ENCODE measurements at places on chromosomes 7 and 10.
A peak's percentile ranks its signal among the peaks of the same experiment; 100 is the strongest.

GRCh38 chr10:118812393-118812740 is 57.6 kb upstream of the CACUL1 start:
- H3K4me1 ChIP-seq, result no peaks in the 10 kb centered on the region
- DNase-seq, result no peak
- H3K36me3 ChIP-seq, result no peaks in the 10 kb centered on the region
- H3K27me3 ChIP-seq, result peaks cover 4% of the 10 kb centered on the region
- H3K4me3 ChIP-seq, result no peak overlapping the region

DNA sequence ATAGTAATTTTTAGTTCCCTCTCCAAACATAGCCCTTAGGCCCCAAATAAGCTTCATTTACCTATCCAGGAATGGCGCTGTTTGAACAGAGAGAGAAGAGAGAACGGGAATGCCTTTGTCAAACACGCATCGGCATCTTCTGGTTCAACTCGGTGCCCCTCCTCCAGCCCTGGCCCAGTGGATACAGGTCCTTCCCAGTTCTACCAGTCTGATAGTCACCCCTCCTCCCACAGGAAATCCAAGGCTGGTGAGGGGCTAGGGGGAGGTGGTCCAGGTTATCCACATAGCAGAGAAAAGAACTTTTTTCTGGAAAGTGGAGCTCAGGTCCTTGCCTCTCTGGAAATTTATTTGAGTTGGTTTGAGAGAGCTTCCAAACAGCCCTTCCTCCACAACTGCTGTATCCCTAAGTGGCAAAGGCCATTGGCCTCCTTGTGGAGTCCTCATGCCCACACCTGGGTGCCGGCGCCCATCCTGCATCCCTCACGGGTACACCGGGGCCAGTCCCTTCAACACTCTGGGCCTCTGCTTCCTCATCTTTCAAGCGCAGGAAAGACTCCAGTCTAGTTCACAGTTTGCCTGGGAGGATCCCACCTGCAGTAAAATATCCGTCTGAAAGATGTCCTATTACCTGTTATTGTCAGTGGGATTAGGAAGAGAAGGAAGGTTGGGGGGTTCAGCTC is 287.4 kb downstream of the CELF2 start:
- no peak overlapping the region for H3K27ac ChIP-seq
- H3K4me1 ChIP-seq, result no peaks in the 10 kb centered on the region
- H3K36me3 ChIP-seq, result peaks cover 98% of the 10 kb centered on the region
- H3K27me3 ChIP-seq, result no peaks in the 10 kb centered on the region
- no peak overlapping the region for H3K4me3 ChIP-seq

GRCh38 chr10:126583552-126584200 is 86.8 kb downstream of the C10orf90 start:
- DNase-seq, result no peak
- H3K4me1 ChIP-seq, result no peaks in the 10 kb centered on the region
- H3K4me3 ChIP-seq, result no peak overlapping the region
- H3K36me3 ChIP-seq, result no peaks in the 10 kb centered on the region
- no peak overlapping the region for H3K27ac ChIP-seq
- H3K27me3 ChIP-seq, result no peaks in the 10 kb centered on the region

DNA sequence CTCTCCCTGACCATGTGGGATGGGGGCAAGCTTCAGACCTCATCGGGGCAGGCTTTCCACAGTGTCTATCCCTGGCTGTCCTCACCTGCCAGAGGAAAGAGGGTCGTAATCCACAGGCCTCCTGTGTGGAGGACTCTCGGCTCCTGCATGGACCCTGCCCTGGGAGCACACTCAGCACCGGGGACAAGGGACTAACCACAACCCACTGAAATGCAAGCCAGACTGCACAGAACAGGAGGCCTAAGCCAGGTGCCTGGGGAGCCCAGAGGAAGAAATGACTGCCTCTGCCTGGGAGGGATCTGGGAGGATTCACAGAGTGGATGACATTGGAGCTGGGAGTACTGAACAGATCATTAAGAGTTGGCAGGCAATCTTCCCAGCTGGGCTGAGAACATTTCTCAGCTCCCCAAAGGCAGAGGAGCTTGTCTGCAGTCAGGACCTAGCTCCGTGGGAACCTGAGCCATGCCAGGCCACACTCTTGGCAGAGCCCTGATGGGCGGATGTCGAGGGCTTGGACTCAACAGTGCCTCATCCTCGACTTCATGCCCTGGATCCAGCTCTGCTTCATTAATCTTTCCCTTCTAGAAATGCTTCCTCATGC is 213.4 kb downstream of the USP6NL start:
- H3K4me3 ChIP-seq, result no peak overlapping the region
- no peaks in the 10 kb centered on the region for H3K27me3 ChIP-seq
- no peak for DNase-seq
- H3K27ac ChIP-seq, result no peak overlapping the region
- no peaks in the 10 kb centered on the region for H3K4me1 ChIP-seq

DNA sequence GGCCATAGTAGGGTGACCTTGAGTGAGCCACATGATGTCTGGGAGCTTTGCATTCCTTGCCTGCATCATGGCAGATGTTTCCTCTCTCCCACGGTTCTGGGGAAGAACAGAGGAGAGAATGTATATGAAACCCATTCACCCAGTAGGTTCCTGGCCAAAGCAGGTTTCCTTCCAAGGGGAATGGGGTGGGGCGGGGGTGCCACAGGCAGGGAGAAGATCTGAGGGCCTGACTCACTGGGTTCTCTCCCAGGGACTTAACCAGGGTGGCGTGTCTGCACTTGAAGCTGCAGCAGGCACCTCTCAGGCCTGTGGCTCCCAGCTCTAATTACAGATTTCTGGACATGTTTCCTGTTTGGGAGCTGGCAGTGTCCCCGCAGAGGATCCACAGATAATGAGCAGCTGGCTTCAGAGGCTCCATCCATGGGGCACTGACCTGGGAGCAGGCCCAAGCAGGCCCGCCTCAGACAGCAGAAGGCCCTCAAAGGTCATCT is 50.2 kb upstream of the ZMIZ1 start:
- H3K4me1 ChIP-seq, result no peaks in the 10 kb centered on the region
- H3K36me3 ChIP-seq, result no peaks in the 10 kb centered on the region
- no peak overlapping the region for H3K27ac ChIP-seq
- no peaks in the 10 kb centered on the region for H3K27me3 ChIP-seq

DNA sequence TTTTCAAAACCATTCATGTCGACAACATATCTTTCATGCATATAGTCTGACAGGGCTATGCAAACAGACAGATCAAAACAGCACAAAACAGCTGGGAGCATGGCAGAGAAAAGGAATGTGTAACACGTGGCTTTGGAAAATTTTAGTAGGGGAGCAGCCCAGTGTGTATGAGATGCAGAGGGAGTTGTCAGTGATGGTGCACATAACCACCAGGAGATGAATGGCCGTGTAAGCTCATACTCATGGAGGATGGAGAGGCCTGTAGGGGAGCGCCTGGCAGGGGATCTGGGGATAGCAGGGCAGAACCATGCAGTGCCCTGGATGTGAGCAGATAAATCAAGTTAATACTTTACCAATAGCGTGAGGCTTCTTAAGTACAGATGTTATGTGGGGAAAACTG is 45.7 kb downstream of the RHOBTB1 start:
- H3K4me3 ChIP-seq, result no peak overlapping the region
- no peaks in the 10 kb centered on the region for H3K36me3 ChIP-seq
- no peak overlapping the region for H3K27ac ChIP-seq
- H3K27me3 ChIP-seq, result no peaks in the 10 kb centered on the region
- no peaks in the 10 kb centered on the region for H3K4me1 ChIP-seq

GRCh38 chr10:123879606-123880257 is 11.9 kb downstream of the CPXM2 start:
- H3K36me3 ChIP-seq, result no peaks in the 10 kb centered on the region
- H3K4me1 ChIP-seq, result no peaks in the 10 kb centered on the region
- H3K4me3 ChIP-seq, result no peak overlapping the region
- no peak for DNase-seq
- no peak overlapping the region for H3K27ac ChIP-seq

DNA sequence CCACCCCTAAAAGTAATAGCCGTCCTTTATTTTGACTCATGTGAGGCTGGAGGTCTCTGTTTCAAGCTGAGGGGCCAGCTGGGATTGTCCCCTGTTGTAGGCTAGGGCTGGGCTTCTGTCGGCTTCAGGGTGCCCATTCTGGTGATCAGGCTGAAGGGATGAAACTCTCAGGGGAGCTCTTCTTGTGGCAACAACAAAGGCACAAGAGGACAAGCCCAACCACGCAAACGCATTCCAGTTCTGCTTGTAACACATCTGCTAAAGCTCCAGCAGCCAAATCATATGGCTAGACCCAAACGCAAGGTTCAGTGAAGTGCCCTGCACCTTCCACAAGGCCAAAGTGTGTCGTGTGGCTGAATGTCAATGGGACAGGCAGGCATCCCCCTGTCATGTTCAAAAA is 405.7 kb downstream of the INHBA start:
- no peaks in the 10 kb centered on the region for H3K27me3 ChIP-seq
- H3K4me1 ChIP-seq, result no peaks in the 10 kb centered on the region
- no peak for DNase-seq
- H3K36me3 ChIP-seq, result no peaks in the 10 kb centered on the region
- H3K27ac ChIP-seq, result no peak overlapping the region

GRCh38 chr10:77618117-77618516 is 19.5 kb downstream of the KCNMA1 start:
- no peak for DNase-seq
- H3K27ac ChIP-seq, result no peak overlapping the region
- H3K4me1 ChIP-seq, result peaks cover 8% of the 10 kb centered on the region
- no peak overlapping the region for H3K4me3 ChIP-seq
- H3K27me3 ChIP-seq, result no peaks in the 10 kb centered on the region

DNA sequence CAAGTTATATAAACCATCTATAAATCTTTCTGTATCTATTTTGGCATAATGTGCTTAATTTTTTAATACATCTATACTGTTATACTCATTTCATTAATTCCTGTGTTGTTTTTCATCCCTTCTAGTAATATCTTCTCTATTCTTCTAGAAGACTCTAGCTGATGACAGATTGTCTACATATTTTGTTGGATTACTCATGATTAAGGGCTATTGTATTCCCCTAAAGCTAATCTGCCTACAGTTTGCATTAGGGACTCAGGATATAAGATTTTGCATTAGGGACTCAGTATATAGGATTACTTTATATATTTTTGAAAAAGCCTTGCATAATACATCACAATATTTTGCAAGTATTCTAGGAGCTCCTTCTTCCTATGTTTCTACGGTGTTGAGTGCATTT is 8.3 kb upstream of the SEMA3A start:
- H3K36me3 ChIP-seq, result no peaks in the 10 kb centered on the region
- no peak overlapping the region for H3K4me3 ChIP-seq
- H3K27ac ChIP-seq, result no peak overlapping the region
- no peaks in the 10 kb centered on the region for H3K27me3 ChIP-seq

DNA sequence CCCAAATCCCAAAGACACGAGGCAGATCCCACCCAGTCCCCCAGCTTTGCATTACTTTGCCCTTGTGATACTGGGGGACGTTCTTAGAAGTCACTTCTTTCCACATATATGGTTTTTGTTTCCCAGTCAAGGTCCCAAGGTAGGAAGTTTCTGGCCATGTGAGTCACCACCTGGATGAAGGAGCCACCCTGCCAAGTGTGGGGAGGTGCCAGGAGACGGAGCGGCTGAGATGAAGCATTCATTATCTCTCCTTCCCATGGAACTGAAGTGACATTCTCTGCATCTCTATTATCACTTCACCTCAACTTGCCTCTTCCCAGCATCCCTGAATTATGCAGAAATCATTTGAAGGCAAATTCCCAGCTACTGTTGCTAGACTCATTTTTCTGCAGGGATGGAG is 136.2 kb upstream of the INSYN2A start:
- no peak overlapping the region for H3K4me3 ChIP-seq
- H3K36me3 ChIP-seq, result no peaks in the 10 kb centered on the region
- DNase-seq, result no peak
- no peaks in the 10 kb centered on the region for H3K27me3 ChIP-seq

- no peaks in the 10 kb centered on the region for H3K27me3 ChIP-seq
- no peak overlapping the region for H3K27ac ChIP-seq
- peaks cover 11% of the 10 kb centered on the region for H3K4me1 ChIP-seq
- H3K4me3 ChIP-seq, result no peak overlapping the region
- H3K36me3 ChIP-seq, result peaks cover 3% of the 10 kb centered on the region
Measured at GRCh38 chr10:112724404-112724991, 225.5 kb upstream of the TCF7L2 start.

DNA sequence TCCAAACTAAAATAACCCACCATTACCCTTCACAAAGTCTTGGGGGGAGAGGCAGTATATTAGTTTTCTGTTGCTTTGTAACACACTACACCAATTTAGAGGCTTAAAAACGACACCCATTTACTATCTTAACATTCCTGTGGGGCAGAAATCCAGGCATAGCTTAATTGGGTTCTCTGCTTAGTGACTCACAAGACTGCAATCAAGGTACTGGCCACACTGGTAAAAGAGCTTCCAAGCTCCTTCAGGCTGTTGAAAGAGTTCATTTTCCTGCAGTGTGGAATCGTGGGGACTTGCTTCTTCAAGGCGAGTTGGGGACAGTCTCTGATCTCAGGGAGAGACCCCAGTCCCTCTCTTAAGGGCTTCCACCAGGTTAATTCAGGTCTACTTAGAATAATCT is 139.1 kb downstream of the XPNPEP1 start:
- H3K36me3 ChIP-seq, result no peaks in the 10 kb centered on the region
- no peaks in the 10 kb centered on the region for H3K4me1 ChIP-seq
- no peak overlapping the region for H3K4me3 ChIP-seq
- H3K27me3 ChIP-seq, result peaks cover 5% of the 10 kb centered on the region
- no peak for DNase-seq

DNA sequence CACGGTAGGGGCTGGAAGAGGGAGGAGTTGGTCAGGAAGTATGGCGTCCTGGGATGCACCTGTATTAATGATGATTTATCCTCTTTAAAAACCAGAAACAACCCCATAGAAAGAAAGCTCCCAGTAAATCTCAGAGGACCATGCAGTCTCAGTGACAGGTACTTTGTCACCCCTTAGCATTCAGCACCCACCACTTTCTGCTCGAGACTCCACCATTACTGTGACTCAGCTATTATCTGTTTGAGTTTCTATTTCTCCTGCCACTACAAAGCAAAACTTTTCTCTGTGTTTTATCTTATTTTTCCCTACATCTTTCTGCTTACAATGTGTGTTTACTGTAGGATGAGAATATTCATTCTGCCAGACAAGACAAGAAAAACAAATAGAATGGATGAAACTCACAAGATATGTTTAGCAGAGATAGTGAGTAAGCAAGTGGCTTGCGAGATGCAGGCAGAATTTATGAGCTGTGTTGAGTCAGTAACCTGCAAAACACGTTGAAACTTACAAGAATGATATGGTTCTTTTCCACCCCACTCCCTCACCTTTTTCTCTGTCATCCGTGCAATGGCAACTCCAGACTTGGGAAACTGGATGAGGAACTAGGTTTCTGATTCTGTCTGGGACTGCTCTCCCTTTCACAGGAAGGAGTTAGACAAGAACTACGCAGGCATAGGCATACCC is 127.1 kb downstream of the AOAH start:
- H3K4me1 ChIP-seq, result peaks cover 14% of the 10 kb centered on the region
- no peaks in the 10 kb centered on the region for H3K36me3 ChIP-seq
- no peaks in the 10 kb centered on the region for H3K27me3 ChIP-seq
- no peak overlapping the region for H3K27ac ChIP-seq
- DNase-seq, result peak; percentile 10
